ENCODE measurements at places on chromosomes 6 and 20.

DNA sequence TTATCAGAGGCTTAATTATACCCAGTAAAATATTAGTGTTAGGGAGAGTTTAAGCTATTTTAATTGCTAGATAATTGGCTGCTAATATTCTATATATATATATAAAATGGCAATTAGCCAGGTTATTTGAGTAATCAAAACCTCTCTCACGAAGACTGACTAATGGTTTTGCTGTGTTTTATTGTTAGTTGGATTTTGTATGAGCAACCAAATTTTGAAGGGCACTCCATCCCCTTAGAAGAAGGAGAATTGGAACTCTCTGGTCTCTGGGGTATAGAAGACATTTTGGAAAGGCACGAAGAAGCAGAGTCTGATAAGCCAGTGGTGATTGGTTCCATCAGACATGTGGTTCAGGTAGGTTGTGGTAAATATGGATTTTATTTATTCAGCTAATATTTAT lies 102.2 kb downstream of the RTN4IP1 start:
- DNase-seq = no peak

DNA sequence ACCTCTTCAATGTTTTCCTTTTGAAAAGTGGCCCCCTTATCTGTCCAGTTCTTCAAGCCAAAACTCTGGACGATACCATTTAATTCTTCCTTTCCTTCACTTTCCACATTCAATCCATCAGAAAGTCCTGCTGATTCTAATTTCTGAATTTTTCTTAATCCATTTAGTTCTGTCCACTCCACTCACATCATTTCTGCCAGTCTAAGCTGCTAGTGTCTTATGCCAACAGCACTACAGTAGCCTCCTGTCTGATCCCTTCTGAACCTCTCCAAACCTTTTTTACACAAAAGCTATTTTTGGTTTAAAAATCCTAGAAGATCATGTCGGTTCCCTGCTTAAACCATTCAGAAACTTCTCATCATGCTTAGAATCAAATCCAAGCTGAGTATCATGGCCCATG lies 24.5 kb upstream of the SNAP25 start:
- no peak for DNase-seq

DNA sequence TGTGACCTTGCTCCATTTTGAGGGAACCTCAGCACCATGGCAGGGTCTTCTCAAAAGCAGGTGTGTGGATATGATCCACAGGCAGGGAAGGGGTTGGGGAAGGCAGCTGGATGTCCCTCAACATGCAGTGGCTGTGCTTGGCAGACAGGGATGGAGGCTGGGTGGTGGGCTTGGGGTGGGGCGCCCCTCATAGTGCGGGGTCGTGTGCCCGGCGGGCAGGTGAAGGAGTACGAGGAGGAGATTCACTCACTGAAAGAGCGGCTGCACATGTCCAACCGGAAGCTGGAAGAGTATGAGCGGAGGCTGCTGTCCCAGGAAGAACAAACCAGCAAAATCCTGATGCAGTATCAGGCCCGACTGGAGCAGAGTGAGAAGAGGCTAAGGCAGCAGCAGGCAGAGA lies 8.0 kb upstream of the ZBTB9 start:
- DNase-seq = no peak

DNA sequence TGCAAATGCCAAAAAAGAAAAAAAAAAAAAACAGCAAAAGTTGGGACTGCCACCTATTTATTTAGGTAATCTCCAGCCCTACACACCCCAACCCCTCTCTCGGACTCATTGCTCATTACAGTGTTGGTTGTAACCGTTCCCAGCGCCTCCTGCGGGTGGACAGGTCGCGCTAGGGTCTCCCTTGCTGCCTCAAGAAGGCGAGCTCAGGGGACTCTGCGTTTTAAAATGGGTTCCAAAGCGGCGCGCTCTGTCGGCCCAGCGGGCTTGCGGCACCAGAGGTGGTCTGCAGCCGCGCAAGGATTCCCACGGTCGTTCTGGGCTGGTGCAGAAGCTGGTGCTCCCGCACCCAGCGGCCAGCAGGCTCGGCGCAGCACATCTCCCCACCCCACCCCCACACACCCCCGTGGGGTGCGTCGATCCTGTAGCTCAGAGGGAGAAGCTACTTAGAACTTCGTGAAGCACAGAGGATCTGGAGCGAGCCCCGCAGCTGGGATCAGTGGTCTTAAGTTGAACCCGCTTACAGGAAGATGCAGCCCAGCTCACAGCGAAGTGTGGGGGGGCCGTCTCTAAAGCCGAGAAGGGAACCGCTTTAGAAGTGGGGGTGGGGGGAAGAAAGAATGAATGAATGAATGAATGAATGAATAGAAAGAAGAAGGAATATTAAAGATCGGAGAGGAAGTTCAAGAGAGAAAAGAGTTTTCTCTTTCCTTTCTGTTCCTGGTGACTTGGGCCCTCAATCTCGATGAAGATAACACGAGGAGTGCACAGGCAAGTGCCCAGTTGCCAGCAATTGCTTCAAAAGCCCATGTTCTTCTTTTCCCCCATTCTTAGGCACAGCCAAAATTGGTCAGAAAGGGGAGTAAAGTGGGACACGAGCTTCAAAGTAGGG lies 780 bp downstream of the TFAP2A start:
- DNase-seq = no peak

DNA sequence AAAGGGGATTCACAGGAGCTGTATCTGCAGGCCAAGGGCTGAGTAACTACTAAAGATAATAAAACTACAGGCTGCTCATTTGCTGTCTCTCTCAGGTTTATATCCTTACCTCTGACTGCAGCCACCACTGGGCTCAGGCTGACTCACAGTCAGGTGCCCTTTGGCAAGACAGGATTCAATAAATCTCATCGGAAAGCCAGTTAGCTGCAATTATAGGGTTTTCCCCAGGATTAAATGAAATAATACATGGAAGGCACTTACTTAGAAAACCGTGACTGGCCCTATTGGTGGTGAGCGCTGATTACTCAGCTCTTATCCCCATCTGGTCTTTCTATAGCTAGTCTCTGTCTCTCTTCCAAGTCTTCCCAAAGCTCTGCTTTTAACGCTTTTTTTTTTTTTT lies 26.4 kb downstream of the RMND1 start:
- no peak for DNase-seq

- no peak for DNase-seq
Observed at GRCh38 chr20:57679113-57679512, 30.7 kb downstream of the PMEPA1 start.

GRCh38 chr6:74320715-74321114 lies 624.7 kb downstream of the CD109 start:
- DNase-seq = no peak
